ENCODE measurements at places on chromosomes 4 and X.

DNA sequence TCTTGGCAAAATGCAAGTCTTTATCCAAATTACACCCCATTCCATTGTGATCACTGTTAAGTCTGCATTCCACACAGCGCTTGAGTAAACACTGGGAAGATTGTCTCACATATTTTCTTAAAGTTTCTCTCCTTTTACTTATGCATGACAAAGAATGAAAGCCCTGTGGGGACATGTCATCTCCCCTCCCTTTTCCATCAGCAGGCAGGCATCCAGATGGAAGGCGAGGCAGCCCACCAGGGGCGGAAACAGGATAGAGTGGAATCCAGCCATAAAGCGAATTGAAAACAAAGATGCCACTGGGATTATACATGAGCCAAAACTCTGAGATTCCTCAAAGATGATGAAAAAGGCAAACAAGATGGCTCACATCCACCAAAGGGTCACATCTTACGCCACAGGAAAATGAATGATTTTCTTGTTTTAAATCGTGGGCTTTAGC is 78.2 kb downstream of the AFAP1 start:
- H3K36me3 ChIP-seq = peaks cover 27% of the 10 kb centered on the region
- H3K27me3 ChIP-seq = no peaks in the 10 kb centered on the region
- H3K4me1 ChIP-seq = peaks cover 58% of the 10 kb centered on the region
- H3K27ac ChIP-seq = peak overlapping the region; percentile 78
- H3K4me3 ChIP-seq = peak overlapping the region; percentile 45

GRCh38 chrX:68292471-68292870 is 140.8 kb downstream of the OPHN1 start:
- no peak overlapping the region for H3K4me3 ChIP-seq
- no peaks in the 10 kb centered on the region for H3K27me3 ChIP-seq
- peak; percentile 22 for DNase-seq
- H3K36me3 ChIP-seq = no peaks in the 10 kb centered on the region
- H3K27ac ChIP-seq = no peak overlapping the region

DNA sequence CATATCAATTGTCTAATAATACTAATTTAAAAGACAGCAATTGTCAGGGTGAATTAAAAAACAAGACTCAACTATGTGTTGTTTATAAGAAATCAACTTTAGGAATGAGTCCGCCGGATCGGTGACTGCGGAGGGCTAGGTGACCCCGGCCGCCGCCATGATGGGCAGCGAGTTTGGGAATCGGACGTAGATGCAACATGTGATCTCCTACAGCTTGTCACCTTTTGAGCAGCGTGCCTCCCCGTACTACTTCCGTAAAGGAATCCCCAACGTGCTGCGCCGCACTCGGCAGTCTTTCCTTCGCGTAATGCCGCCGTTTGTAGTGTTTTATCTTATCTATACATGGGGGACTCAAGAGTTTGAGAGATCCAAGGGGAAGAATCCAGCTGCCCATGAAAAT is 742.5 kb upstream of the PABPC4L start:
- H3K4me1 ChIP-seq = no peaks in the 10 kb centered on the region
- no peak overlapping the region for H3K27ac ChIP-seq
- H3K27me3 ChIP-seq = no peaks in the 10 kb centered on the region

DNA sequence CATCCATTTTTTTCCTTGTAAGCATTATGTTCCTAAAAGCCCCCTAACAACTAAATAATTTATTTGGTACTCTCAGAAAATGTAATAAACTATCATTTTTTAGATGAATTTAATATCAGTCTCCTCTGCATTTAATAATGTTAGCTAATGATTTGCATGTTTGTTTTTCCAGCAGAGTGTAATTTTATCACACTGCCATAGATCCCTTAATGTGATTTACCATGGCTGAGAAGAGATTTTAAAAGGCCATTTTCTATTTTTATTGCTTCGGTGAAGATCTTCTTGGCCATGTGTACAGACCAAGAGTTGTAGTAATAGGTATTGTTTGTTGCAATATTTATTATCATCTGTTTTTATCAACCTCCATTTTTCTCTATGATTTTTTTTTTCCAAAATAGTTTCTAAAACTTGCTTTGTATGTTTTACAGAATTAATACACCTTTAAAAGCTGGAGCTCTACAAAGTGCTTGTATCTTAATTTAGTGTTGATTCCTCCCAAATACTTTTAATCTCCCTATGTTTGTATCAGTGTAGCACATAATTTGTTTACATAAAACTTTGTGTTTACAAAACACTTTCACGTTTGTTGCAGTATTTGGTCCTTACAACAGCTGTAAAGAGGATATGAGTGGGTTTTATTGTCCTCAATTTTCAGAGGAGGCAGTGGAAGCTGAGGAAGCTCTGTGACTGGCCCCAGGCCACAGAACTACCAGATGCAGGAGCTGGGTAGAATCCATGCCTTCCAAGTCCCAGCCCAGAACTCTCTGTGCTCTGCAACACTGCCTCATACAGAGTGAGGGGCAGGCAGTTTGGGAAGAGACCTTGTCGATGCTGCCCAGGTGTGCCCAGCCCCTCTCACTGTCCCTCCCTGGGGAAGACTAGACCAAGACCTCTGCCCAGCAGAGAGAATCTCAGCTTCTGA is 58.1 kb downstream of the FAM114A1 start:
- no peak for DNase-seq
- H3K27me3 ChIP-seq = no peaks in the 10 kb centered on the region
- no peaks in the 10 kb centered on the region for H3K4me1 ChIP-seq

- H3K4me3 ChIP-seq = no peak overlapping the region
- no peak for DNase-seq
- no peak overlapping the region for H3K27ac ChIP-seq
- H3K4me1 ChIP-seq = no peaks in the 10 kb centered on the region
- no peaks in the 10 kb centered on the region for H3K36me3 ChIP-seq
- no peaks in the 10 kb centered on the region for H3K27me3 ChIP-seq
Observed at GRCh38 chr4:93749292-93749761, 79.2 kb upstream of the ATOH1 start.
